Muscle of arm (tissue), 14 donors: ENCODE measurements at places on chromosomes 4 and X. TPM values are rescaled to one million over a fixed set of nuclear protein-coding genes. Genes with fewer than 3 reads are reported as not detected.

- no peak for DNase-seq
Measured at GRCh38 chr4:82585690-82586435, 24.1 kb upstream of the TMEM150C start.

DNA sequence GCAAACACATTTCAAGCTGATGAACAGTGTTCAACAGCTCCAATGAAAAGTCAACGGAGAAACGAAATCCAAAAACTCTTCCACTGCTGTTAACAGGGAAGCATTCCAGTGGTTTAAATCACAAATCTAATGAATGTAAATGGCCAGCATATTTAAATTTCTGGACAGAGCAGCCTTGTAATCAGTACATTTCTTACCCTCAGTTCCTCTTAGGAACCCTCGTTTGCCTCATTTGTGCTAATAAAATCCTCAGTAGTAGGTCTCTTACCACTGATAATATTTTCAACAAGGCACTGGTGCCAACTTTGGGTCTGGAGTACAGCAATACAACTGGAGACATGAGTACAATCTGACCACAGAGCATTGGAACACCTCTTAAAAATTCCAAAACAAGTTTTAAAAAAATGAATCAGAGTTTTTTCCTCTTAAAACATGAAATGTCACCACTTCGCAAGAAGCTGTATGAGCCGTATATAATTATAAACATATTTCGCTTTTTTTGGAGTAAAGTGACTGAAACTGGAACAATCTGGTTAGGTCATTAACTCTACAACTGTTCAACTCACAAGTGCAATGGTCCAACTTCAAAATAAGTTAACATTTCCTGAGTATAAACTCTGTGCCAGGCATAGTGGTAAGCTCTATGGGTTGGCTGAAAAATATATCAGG lies 211.2 kb downstream of the CPEB2 start:
- DNase-seq = peak; percentile 61

- DNase-seq = no peak
Measured at GRCh38 chrX:150762258-150763165, 69.3 kb downstream of the MTMR1 start.

Gene ARMCX1
- polyA plus RNA-seq = 81.5 TPM

DNA sequence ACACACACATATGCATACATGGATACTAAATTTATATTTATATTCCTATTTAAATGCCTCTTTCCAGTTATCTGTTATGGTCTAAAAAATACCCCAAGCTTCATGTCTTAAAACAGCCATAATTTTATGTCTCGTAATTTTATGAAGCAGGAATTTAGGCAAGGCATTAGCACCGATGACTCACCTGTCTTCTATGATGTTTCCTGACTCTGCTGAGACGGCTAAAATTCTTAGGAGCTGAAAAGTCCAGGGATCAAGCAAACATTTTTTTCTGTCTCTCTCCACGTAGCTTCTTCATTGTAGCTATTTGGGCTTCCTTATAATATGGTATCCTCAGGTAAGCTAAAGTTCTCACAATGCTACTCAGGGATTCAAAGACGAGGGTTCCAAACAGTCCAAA lies 930.3 kb downstream of the STIM2 start:
- no peak for DNase-seq

Gene HDX
- polyA plus RNA-seq = 4.9 TPM

- peak; percentile 27 for DNase-seq
Measured at GRCh38 chr4:154626793-154627484, 14.5 kb upstream of the FGG start.

Gene APBB2
- polyA plus RNA-seq = 37.2 TPM

Gene PABPC1L2B
- polyA plus RNA-seq = not detected

GRCh38 chr4:48262926-48263325 lies 6.7 kb downstream of the TEC start:
- no peak for DNase-seq

DNA sequence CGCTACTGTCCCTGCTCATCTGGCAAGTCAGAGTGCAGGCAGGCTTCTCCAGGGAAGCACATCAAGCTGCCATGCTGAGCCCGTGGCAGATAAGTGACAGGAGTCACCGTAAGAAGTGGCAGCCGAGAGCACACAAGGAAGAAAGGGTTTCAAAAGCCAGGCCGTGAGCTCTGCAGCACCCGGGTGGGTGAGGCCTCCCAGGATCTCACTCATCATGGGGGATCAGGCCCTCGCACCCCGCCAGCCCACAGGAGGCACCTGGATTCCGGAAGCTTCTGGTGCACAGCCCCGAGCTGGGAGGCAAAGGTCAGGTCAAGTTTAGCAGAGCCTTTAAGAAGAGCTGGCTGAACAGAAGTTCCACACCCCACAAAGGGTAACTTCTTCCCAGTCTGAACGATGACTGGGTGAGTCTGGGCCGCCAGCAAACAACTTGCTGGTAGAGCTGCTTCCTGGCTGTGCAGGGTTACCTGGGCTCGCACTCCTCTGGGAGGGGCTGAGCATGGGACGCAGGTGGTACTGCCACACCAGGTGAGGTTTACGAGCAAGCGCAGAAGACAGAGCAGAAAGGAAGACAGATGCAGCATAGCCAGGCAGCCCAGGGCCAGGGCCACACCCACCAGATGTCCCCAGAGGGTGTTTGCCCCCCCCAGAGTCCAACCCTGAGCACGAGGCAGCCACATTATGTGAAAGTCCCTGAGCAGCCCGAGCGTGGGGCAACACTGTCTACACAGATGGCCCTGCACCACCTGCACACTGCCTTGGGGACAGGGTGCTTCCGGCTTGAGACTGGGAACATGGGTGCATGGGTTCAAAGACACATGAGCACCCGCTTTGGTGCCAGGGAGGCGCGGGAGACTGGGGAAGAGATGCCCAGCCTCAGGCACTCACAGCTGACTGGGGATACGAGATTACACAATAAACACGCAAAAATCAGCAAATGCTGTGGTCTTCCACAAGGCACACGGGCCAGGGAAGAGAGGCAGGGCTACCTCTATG lies 7.7 kb downstream of the CCNQ start:
- DNase-seq = no peak

GRCh38 chrX:140503714-140504351 lies 1.0 kb downstream of the SOX3 start:
- no peak for DNase-seq

GRCh38 chr4:149645790-149646189 lies 169.9 kb downstream of the IQCM start:
- DNase-seq = no peak

Gene GPR173
- 11.6 TPM for polyA plus RNA-seq

DNA sequence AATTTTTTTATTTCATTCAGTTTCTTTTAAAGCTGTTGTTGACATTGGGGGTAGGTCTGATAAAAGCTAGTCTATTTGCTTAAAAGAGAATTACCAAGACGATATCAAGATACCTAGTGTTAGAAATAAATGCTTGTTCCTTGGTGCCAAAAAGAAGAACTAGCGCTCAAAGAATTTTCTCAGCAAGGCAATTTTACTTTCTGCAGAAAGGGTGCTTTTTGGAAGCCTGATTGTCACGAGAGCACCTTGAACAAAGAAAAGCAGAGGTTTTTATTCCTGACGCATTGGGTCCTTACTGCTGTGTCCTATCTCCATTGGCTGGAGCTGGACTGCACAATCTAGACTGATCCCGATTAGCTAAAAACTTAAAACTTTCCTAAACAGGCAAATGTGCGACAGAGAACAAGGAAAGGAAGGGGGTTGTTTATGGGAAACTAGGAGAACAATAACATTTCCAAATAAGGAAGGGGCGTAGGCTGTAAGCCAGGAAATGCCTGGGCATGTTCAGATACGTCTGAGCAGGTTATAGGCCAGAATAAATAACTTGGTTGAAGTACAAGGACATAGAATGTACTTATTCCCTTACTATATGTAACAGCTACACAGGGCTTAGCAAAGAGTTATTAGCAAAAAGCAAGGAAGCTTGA lies 50.3 kb upstream of the STPG2 start:
- DNase-seq = no peak

Gene FAM3A
- 25.1 TPM for polyA plus RNA-seq

GRCh38 chrX:45351478-45351877 lies 150.8 kb upstream of the DIPK2B start:
- DNase-seq = no peak

DNA sequence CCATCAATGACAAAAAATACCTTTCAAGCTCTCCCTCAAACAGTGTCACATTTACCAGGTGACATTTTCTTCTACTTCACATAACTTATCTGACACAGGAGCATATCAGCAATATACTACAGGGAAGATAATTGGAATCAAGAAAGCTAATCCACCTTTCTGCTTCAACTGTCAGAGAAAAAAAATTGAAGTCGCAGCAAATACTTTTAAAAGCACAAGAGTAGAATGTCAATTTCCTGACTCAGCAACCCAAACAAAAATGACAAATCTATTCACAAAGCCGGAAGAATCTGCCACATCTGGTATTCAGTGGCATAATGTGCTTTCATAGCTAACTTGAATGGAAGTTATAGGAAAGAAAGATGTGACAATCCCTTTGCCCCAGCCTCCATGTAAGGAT lies 36.7 kb downstream of the AGA start:
- no peak for DNase-seq

DNA sequence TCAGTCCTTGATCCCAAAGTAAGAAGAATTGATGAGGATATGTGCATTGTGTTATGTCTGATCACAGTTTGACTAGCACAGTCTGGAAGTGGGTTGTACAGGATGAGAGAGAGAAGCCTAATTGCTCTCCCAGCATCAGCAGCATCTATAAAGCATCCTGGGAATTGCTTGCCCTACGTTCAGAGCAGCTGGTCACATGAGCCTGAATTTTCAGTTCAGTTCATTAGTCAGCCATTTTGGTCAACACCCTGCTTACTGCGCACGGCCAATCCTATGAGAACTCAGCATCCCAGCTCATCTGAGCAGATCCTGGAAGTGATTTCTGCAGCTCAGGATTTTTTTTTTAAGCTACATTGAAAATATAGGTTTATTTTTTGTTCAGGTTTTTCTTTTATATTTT lies at the start of gene RUFY3:
Gene RUFY3 (plus strand): TSS at position 218 of the 400 bp plus-strand sequence. CDS start 610 bp downstream, outside the sequence.
- DNase-seq = peak; percentile 85

- no peak for DNase-seq
Measured at GRCh38 chr4:38359113-38359512, 304.9 kb upstream of the KLF3 start.

Gene BTK
- polyA plus RNA-seq = 3.6 TPM

Gene GPRIN3
- polyA plus RNA-seq = 3.0 TPM

DNA sequence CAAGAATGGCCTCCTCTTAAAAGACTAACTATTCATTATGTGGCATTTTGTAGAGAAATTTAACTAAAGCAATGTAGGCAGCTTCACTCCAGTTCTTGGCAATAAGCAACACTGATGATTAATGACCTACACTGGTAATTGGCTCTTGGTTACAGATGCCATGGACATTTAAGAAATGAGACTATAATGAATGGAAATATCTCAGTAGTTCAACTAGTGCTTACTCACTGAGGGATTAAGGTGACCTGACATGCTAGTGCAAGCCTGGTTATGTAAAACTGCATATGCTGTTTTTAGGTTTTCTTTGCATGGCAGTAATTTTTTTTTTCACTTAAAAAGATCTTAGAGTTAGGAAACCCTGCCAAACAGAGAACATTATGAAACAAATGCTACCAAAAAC lies 152.7 kb upstream of the AADAT start:
- no peak for DNase-seq

- no peak for DNase-seq
Measured at GRCh38 chr4:180680305-180680704, 1562.9 kb upstream of the TENM3 start.

Gene CDS1
- polyA plus RNA-seq = 0.38 TPM

- DNase-seq = no peak
Measured at GRCh38 chrX:22081475-22082092, 49.5 kb downstream of the PHEX start.

GRCh38 chrX:148929686-148930085 lies 429.3 kb downstream of the AFF2 start:
- no peak for DNase-seq

DNA sequence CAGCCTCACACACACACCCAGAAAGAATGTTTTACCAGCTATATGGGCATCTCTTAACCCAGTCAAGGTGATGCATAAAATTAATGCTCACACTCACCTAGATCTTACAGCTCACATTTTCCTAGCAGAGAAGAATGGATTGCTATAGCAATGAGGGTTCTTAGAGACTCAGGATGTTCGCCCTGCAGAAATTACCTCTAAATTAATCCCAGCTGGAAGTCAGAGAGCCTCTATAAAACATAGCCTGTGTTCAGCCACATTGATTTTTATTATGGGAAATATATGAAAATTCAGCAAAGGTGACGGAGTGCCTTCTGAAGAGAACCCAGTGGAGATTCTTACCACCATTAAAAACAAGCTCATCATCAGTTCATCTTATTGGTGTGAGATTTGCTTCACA lies 528.3 kb upstream of the ZFP42 start:
- DNase-seq = no peak

GRCh38 chrX:137550665-137551261 lies 15.2 kb upstream of the ZIC3 start:
- no peak for DNase-seq

GRCh38 chrX:7318241-7318640 lies 170.3 kb upstream of the PUDP start:
- no peak for DNase-seq

- no peak for DNase-seq
Measured at GRCh38 chrX:112313201-112313600, 230.6 kb upstream of the TRPC5 start.

Gene FDCSP
- 0.54 TPM for polyA plus RNA-seq

Gene PROM1
- polyA plus RNA-seq = 25.9 TPM

Gene MAGEE1
- not detected for polyA plus RNA-seq

DNA sequence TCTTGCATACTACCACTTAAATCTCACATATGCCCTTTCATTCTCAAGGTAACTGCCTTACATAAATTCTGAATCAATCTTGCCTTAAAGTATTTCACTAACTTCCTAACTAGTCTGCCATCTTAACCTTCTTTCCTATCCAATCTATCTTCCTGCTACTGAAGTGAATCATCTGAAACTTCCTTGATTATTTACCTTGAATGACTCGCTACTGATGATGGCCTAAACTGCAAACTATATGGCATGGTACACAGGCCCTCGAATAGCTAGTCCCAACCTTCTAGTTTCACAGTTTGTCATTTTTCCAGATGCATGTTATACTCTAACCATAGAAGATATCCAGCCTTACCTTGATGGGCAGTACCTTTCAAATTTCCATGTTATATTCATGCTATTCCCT lies 19.9 kb downstream of the PHKA1 start:
- no peak for DNase-seq

DNA sequence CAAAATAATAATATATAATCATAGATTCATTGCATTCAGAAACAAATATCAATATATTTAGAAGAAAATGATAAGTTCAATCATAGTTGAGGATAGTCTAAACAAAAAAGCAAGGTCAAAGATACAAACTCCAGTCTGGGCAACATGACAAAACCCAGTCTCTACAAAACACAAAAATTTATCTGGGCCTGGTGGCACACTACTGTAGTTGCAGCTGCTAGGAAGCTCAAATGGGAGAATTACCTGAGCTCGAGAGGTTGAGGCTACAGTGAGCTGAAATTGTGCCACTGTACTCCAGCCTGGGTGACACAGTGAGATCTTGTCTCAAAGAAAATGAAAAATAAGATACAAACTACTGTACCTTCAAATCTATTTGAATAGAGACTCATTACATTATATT lies 52.7 kb upstream of the ANXA10 start:
- DNase-seq = no peak

GRCh38 chrX:56798866-56799758 lies 70.1 kb downstream of the NBDY start:
- peak; percentile 85 for DNase-seq

- DNase-seq = peak; percentile 54
Measured at GRCh38 chr4:112130906-112131305, 14.3 kb upstream of the FAM241A start.
